ENCODE measurements at places on chromosomes 1 and 21. TPM values are rescaled to one million over a fixed set of nuclear protein-coding genes. Genes with fewer than 3 reads are reported as not detected.

SERINC2 gene
- 45.9 TPM for total RNA-seq

ROR1 gene
- 32.3 TPM for total RNA-seq

GABRD gene
- not detected for total RNA-seq

CRYZL1 gene
- total RNA-seq: 80.7 TPM

USP24 gene
- 37.5 TPM for total RNA-seq

NCMAP gene
- total RNA-seq: 6.2 TPM

PGBD5 gene
- 2.4 TPM for total RNA-seq

USH2A gene
- total RNA-seq: not detected

ESPN gene
- 5.3 TPM for total RNA-seq

HES2 gene
- total RNA-seq: 3.6 TPM

FBXO44 gene
- 14.7 TPM for total RNA-seq

GJA5 gene
- total RNA-seq: 8.4 TPM

DNA sequence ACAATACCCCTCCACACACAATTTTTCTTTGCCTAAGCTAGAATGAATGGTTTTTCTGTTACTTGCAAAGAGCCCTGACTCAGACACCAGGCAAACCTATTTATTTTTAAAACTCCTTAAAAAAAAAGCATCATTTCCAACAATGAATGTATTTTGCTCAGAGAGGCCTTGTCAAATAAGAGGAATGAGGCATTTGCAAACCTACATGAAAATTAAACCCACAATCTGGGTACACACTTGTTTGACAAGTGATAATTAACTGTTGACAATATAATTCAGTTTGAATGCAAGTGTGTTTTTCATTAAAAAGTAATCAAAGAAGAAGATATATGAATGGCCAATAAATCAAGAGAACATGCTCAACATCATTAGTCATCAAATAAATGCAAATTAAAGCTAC lies 339.5 kb downstream of the PTPRU start:
- no peak overlapping the region for H3K4me3 ChIP-seq
- DNase-seq: no peak
- no peaks in the 10 kb centered on the region for H3K4me1 ChIP-seq
- H3K27ac ChIP-seq: no peak overlapping the region
- H3K36me3 ChIP-seq: no peaks in the 10 kb centered on the region

GRCh38 chr1:167678422-167678821 lies 43.4 kb upstream of the MPZL1 start:
- no peak for DNase-seq
- peaks cover 20% of the 10 kb centered on the region for H3K4me1 ChIP-seq

GRCh38 chr1:205994346-205994745 lies 8.8 kb downstream of the RAB7B start:
- no peaks in the 10 kb centered on the region for H3K27me3 ChIP-seq
- H3K36me3 ChIP-seq: peaks cover 8% of the 10 kb centered on the region
- no peak overlapping the region for H3K4me3 ChIP-seq
- peak; percentile 8 for DNase-seq
- no peaks in the 10 kb centered on the region for H3K4me1 ChIP-seq

GRCh38 chr1:46595127-46595526 lies 8.9 kb downstream of the MKNK1 start:
- H3K36me3 ChIP-seq: peaks cover 28% of the 10 kb centered on the region
- peaks cover 9% of the 10 kb centered on the region for H3K4me1 ChIP-seq
- no peaks in the 10 kb centered on the region for H3K27me3 ChIP-seq
- peak overlapping the region; percentile 84 for H3K27ac ChIP-seq

- peak; percentile 82 for DNase-seq
- peak overlapping the region; percentile 91 for H3K27ac ChIP-seq
- no peaks in the 10 kb centered on the region for H3K27me3 ChIP-seq
- H3K36me3 ChIP-seq: no peaks in the 10 kb centered on the region
- H3K4me3 ChIP-seq: peak overlapping the region; percentile 58
These were observed 15.8 kb downstream of the THBS3 start for GRCh38 chr1:155191904-155192303.

- H3K27ac ChIP-seq: no peak overlapping the region
- H3K27me3 ChIP-seq: no peaks in the 10 kb centered on the region
- H3K36me3 ChIP-seq: no peaks in the 10 kb centered on the region
- DNase-seq: no peak
- H3K4me3 ChIP-seq: no peak overlapping the region
- no peaks in the 10 kb centered on the region for H3K4me1 ChIP-seq
These were observed 16.2 kb upstream of the ZNF326 start for GRCh38 chr1:89978755-89979154.

GRCh38 chr1:221012120-221012519 lies 132.9 kb downstream of the HLX start:
- H3K36me3 ChIP-seq: no peaks in the 10 kb centered on the region
- H3K27ac ChIP-seq: no peak overlapping the region
- no peak for DNase-seq

GRCh38 chr1:22105611-22106207 lies 37.2 kb downstream of the WNT4 start:
- peaks cover 44% of the 10 kb centered on the region for H3K36me3 ChIP-seq
- no peak overlapping the region for H3K27ac ChIP-seq
- H3K27me3 ChIP-seq: no peaks in the 10 kb centered on the region
- peaks cover 33% of the 10 kb centered on the region for H3K4me1 ChIP-seq

DNA sequence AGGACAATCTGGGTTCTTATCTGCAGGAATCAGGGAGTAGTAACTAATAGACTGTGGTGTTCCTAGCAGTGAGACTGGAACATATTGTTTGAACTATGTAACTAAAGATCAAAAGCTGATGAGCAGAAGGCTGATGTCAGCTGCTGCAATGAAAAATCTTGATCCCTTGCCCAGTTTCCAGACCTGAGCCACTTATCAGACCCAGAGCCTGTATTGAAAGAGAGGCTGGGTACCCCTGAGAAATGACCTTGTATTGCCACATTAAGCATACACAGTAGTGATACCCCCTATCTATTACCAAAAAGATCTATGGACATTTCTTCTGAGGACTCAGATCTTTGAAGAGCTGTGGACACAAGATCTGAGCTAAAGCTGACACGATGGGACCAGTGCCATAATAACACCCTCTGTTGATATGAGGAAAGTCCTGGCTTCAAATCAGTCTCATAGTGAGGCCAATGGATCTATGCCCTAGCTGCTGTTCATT lies 178.0 kb upstream of the GALNT2 start:
- no peaks in the 10 kb centered on the region for H3K36me3 ChIP-seq
- H3K4me1 ChIP-seq: no peaks in the 10 kb centered on the region
- DNase-seq: no peak
- no peak overlapping the region for H3K4me3 ChIP-seq
- H3K27ac ChIP-seq: no peak overlapping the region
- no peaks in the 10 kb centered on the region for H3K27me3 ChIP-seq

DNA sequence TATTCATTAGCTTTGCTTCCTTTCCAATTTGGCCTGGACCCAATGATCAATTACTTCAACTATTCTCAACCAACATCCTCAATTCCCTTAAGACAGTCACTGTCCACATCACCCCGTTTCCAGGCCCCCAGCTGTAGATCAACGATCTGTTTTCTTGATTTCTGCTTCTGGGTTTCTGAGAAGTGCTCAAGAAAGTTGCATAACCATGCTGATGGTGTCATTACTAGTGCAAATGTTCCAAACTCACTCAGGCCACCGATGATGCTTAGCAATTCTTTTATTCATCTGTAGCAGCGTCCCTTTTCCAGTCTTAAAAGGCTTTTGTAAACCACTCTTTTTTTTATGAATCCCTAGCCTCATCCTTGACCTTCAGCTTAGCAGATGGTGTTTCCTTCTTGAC lies 155.8 kb upstream of the PTGFR start:
- H3K27me3 ChIP-seq: no peaks in the 10 kb centered on the region
- no peaks in the 10 kb centered on the region for H3K36me3 ChIP-seq
- no peak overlapping the region for H3K4me3 ChIP-seq
- H3K27ac ChIP-seq: no peak overlapping the region
- no peak for DNase-seq
- H3K4me1 ChIP-seq: no peaks in the 10 kb centered on the region

DNA sequence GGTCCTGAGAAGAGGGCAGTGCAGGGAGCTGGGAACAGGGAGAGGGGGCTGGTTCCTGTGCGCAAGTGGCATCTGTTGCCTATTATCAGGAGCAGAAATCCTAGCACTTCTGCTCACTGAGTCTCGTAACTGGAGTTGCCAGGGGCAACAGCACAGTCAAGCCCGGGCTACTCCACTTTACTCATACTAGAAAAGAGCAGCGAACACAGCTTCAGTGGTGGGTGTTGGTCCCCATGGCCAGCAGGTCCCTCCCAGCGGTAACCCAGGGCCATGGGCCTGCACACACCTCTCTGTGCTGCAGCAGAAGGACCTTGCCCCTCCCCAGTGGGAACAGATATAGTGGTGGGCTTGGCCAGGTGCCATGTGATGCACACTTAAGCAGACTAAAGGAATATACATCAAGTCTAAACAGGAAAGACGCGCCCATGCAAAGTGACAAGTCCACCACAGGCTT lies 8.5 kb downstream of the PYCR2 start:
- no peak for DNase-seq
- H3K27me3 ChIP-seq: no peaks in the 10 kb centered on the region
- peaks cover 6% of the 10 kb centered on the region for H3K36me3 ChIP-seq
- H3K4me1 ChIP-seq: peaks cover 23% of the 10 kb centered on the region
- H3K27ac ChIP-seq: no peak overlapping the region
